ENCODE measurements at places on chromosomes 1 and 21. TPM values are rescaled to one million over a fixed set of nuclear protein-coding genes. Genes with fewer than 3 reads are reported as not detected.

DNA sequence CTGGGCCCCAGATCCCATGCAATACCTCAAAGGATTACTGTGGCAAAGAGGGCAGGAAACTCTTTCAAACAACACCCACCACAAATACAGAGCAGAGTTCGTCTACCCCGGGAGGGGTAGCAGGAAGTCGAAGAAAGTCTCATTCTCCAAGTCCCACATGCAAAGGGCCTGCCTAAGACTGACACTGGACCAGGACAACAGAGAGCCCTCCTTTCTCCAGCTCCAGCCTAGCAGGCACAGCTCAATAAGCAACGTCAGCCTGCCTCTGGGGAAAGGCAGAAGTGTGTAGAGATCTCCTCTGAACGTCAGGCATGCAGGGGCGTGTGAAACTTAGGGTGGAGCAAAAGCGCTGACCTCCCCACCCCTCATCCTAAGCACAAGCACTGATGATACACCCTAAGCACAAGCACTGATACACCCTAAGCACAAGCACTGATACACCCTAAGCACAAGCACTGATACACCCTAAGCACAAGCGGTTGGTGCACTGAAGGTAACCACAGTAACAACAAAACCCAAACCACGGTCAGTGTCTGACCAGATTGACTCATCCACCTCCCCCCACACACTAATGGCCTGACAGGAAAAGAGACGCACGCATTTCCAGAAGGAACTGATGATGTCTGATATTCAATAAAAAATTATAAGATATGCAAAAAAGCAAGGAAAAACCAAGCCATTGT lies 1.3 kb downstream of the KRTAP12-3 start:
- DNase-seq = no peak

GRCh38 chr1:165376041-165376810 lies 19.7 kb upstream of the LMX1A start:
- peak; percentile 99 for DNase-seq

GRCh38 chr1:232274236-232274855 lies 355.6 kb downstream of the SIPA1L2 start:
- peak; percentile 12 for DNase-seq

GRCh38 chr1:228298471-228298870 lies 90.6 kb downstream of the OBSCN start:
- DNase-seq = no peak

- no peak for DNase-seq
These were observed 55.6 kb downstream of the FBXO42 start for GRCh38 chr1:16296643-16297042.

DNA sequence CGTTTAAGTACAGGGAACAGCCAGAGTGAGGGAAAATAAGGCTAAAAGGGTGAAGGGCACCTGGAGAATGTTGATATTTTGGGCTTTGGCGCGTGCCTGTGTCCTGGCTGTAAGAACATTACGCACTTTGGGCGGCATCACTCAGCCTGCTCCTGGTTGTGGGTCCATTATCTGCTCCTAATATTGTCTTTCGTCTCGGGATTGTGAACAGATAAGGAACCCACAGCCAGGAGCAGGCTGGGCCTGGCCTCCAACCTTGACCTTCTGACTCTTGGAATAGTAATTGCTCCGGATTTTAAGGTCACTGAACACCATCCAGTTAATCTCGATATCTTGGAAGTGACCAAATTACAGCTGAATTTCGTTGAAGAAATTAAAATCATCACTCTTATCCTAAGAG lies 61.9 kb downstream of the TCP10L start:
- no peak for DNase-seq

- peak; percentile 64 for DNase-seq
These were observed 497.2 kb upstream of the PKN2 start for GRCh38 chr1:88186911-88187310.

- no peak for DNase-seq
These were observed 28.9 kb upstream of the NPPB start for GRCh38 chr1:11887666-11888007.

GRCh38 chr21:35720208-35720731 lies 340.1 kb downstream of the SETD4 start:
- peak; percentile 88 for DNase-seq

DNA sequence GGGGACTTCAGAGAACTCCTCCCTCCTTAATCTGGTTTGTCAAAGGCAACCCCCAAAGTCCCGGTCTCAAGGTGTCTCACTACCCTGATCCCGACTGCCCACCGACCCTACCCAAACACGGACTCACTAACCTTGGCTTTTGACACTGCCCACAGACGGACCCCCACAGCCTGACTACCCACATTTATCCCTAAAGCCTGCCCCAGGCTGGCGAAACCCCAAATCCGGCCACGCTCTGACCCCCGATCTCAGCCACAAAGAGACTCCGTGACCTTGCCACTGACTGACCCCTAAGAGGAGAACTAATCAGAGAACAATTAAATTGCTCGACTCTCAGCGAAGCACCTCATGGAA lies 5.2 kb downstream of the ID3 start:
- peak; percentile 50 for DNase-seq

DNA sequence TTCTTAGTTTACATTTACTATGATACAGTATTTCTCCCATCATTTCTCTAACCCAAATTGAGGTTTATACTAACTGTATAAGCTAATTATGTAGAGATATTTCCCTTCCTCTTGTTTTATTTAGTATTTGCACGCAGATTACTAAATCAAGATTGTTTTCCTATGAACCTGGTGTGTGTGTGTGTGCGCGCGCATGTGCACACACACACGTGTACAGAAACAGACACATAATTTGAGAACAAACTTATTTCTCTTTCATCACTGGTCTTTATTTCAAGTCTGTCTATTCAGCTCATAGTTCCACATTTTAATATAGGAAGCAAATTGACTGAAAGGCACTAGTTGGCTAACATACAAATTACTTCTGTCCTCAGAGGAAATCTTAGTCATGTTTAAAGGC lies 19.7 kb upstream of the COL24A1 start:
- no peak for DNase-seq

DNA sequence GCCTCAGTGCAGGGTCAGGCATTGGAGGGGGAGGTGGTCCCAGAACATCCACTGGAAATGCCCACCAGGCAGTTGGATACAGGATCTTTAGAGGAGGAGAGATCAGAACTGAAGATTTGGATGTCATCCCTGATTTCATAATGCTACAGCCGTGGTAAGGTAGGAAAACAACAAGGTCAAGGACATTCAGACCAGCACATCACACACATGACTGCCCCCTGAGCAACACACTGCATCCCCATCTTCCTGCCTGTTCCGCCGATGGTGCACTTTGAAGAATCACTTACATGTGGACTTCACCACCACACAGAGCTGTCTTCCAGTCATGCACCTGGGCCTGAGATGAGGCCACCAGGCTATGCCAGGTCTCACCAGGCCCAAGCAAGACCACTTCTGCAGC lies 16.7 kb downstream of the KIAA1614 start:
- no peak for DNase-seq

- no peak for DNase-seq
These were observed 16.5 kb upstream of the ADGRB2 start for GRCh38 chr1:31780632-31781031.

DNA sequence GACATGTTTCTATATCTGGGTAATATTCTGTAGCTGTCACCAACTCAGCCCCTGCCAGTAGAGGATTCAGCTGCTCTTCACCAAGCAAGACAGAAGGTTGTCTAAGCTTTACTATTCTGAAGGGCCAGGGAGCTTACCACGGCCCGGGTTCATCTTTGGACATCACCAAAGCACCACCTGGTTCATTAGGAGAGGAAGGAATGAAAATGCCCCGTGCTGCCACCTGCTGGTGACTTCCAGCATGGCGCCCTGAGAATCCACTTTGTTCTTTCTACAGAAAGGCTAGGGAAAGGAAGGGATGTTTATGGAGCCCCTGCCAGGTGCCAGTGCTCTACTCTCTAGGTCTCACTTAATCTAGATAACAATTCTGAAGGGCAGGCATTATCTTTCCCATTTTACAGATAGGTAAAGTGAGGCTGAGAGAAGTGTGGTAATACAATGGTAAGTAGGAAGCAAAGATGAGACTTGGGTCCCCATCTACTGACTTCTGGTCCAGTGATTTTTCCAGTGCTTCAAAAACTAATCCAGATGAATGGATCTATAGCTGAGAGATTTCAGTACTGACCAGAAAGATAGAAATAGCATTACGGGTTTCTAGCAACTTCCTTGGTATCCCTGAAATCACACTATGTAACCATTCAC lies 79.5 kb downstream of the BEND5 start:
- DNase-seq = peak; percentile 21

DNA sequence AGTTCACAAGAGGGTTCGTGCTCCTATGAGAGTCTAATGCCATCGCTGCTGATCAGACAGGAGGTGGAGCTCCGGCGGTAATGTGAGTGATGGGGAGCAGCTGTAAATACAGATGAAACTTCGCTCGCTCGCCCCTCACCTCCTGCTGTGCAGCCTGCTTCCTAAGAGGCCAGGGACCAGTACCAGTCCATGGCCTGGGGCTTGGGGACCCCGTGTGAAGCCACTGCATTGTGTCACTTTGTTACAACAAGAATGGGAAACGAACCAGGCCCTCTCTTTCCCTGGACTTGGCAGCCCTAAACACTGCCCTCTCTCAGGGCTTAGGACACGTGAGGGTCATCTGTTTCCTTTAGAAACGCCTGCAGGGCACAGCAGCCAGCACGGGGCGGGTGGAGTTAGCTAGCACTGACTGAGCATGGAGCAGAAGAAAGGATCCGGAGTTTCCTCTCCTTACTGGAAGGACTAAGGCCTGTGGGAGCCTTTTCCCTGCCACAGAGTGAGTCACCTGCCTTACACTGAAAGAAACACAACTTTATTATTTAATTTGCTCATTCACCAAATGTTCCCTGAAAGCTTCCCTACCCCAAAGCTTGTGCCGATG lies 185.2 kb upstream of the TMEM51 start:
- DNase-seq = peak; percentile 75

DNA sequence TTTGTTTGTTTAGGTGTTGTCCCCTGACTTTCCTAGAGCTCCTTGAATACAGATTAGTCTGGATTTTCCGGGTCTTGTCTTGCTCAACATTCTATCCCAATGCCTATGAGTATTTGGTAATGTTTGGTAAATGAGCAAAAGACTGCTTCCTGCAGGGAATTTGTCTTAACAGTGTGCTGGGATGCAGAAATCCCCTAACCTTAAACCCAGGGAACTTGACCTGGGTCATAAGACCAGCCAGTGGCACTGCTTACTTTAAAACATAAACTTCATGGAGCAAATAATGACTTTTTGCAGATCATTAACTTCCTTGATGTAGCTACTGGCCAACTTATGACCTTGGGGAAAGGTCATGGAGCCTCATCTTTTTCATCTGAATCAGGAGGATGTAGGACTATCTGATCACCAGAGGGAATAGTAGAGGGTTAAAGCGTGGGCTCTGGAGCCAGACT lies 27.2 kb downstream of the TCEANC2 start:
- no peak for DNase-seq

DNA sequence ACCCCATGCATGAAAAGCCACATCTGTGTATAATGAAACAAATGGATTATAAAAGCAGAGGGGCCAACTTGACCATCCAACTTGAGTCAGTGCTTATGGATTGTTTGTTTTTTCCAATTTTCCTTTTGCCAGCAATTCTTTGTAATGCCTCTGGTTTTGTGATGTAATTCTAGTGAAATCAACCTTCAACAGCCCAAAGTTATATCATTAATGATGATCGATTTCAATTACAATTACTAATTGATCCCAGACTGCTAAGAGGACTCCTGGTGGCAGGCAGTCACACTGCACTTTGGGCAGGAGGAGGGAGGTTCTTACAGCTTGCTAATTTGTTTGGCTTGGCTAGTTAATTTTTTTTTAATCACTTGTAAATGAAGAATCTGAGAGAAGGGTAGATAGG lies 552.3 kb downstream of the NUF2 start:
- no peak for DNase-seq

DNA sequence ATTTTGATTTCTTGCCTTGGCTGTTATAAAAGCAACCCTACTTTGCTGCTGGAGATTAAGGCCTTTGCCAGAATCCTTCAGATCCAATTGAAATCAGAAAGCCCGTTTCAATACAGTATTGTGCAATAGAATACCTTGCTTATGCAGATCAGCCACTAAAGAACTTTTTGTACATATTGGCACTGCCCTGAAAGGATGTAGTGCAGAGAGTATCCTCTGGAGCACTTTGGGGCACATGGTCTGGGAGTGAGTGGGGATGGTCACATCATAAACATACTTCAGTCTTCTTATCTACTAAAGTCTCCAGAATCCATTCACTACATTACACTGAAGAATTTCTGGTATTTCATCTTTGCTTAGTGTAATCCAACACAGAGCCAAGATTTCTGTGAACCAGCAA lies 189.0 kb downstream of the CENPF start:
- DNase-seq = no peak

- no peak for DNase-seq
These were observed 37.2 kb upstream of the AIM2 start for GRCh38 chr1:159113596-159114433.

DNA sequence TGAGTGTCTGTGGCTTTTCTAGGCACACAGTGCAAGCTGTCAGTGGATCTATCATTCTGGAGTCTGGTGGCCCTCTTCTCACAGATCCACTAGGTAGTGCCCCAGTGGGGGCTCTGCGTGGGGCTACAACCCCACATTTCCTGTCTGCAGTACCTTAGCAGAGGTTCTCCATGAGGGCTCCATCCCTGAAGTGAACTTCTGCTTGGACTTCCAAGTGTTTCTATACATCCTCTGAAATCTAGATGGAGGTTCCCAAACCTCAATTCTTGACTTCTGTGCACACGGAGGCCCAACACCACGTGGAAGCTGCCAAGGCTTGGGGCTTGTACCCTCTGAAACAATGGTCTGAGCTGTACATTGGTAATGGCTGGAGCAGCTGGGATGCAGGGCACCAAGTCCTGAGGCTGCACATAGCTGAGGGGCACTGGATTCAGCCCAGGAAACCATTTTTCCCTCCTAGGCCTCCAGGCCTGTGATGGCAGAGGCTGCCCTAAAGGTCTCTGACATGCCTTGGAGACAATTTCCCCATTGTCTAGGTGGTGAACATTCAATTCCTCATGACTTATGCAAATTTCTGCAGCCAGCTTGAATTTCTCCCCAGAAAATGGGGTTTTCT lies 29.2 kb upstream of the TSNAX start:
- DNase-seq = no peak

- no peak for DNase-seq
These were observed 99.6 kb upstream of the ZC3H11B start for GRCh38 chr1:219712506-219712905.

Gene G0S2
- 3.9 TPM for polyA plus RNA-seq

Gene FAM72B
- 5.0 TPM for polyA plus RNA-seq

Gene DMBX1
- polyA plus RNA-seq = not detected

Gene CFAP141
- polyA plus RNA-seq = not detected

Gene BRINP3
- polyA plus RNA-seq = 2.2 TPM

Gene OLIG2
- polyA plus RNA-seq = not detected

Gene SYNC
- polyA plus RNA-seq = 31.0 TPM

Gene VHLL
- polyA plus RNA-seq = not detected

Gene ZNF697
- polyA plus RNA-seq = 9.1 TPM

Gene AMY1C
- not detected for polyA plus RNA-seq

Gene C1QC
- polyA plus RNA-seq = 43.2 TPM

Gene PAQR7
- polyA plus RNA-seq = 7.4 TPM

Gene CLCA4
- polyA plus RNA-seq = not detected

Gene LDLRAD1
- polyA plus RNA-seq = not detected

Gene MYCL
- polyA plus RNA-seq = 4.0 TPM
